Small intestine (tissue), 16 donors: ENCODE measurements at places on chromosomes 13 and 19.

GRCh38 chr19:38203197-38203596 lies 20.8 kb downstream of the DPF1 start:
- DNase-seq: no peak

- no peak for DNase-seq
Observed at GRCh38 chr19:29759359-29759758, 44.3 kb upstream of the C19orf12 start.

GRCh38 chr13:112784811-112785482 lies 95.1 kb downstream of the ATP11A start:
- no peak for DNase-seq

DNA sequence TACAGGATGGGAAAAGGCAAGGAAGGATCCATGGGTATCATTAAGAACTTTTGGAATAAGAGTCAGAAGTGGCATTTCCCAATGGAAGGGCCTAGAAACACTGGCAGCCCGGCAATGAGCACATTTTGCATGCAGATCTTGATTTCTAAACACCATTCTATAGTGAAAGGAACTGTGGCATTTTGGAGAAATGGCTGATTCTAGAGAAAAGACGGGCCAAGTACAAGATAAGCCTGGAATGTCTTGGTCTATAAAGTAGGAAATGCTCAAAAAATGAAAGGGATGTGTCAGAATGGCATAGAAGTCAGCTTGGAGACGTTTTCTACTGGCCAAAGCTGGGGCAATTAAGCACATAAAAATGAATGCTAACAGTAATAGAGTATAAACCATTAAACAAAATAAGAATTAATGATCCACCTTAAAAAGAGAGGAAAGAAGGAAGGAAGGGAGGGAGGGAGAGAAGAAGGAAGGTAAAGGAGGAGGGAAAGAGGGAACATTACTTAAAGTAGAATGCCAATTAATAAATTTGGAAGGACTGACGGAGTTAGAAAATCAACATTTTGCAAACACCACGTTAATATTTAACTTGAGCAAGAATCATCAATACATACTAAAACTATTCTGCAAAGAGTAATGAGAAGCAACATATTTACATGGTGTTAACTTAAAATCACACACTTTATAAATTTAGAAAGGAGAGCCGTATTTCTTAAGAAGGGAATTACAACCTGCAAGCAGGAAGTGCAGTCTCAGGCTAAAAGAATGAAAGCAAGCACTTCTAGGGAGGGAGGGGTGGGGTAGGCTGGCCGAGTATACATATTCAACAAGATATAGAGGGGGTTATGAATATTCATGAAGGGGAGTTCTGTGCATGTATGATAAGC lies 78.9 kb downstream of the ANKRD10 start:
- no peak for DNase-seq

DNA sequence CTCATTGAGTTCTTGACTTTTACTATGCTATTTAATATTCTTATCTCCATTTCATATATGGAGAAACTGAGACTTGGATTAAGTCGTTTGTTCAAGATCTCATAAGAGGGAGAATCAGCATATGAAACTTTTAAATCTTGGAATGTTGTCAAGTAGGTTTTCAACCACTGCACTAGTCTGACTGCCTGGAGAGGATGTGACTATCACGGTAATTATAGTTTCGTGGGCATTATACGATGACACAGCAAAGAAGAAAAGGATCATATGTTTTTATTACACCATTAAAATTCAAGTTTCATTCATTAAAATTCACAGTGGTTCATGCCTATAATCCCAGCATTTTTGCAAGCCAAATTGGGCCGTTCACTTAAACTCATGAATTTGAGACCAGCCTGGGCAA lies 555.2 kb downstream of the SLITRK1 start:
- DNase-seq: no peak

- DNase-seq: peak; percentile 61
Observed at GRCh38 chr13:33351319-33351718, 65.8 kb upstream of the STARD13 start.

DNA sequence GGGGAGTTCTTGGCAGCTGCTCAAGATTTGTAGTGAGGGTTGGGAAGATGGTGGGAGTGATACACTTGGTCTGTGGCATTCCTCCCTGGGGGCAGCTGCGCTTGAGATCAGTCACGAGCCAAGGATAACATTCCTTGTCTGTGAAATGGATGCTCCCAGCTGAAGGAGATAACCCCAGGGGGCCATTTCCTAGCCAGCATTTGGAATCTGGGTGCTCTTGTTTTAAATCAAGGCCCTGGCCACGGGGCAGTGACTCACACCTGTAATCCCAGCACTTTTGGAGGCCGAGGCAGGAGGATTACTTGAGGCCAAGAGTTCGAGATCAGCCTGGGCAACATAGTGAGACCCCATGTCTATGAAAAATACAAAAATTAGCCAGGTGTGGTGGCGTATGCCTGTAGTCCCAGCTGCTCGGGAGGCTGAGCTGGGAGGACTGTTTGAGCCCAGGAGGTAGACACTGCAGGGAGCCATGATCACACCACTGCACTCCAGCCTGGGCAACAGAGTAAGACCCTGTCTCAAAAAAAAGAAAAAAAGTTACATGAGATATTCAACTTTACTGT lies 4.6 kb downstream of the PKN1 start:
- no peak for DNase-seq

DNA sequence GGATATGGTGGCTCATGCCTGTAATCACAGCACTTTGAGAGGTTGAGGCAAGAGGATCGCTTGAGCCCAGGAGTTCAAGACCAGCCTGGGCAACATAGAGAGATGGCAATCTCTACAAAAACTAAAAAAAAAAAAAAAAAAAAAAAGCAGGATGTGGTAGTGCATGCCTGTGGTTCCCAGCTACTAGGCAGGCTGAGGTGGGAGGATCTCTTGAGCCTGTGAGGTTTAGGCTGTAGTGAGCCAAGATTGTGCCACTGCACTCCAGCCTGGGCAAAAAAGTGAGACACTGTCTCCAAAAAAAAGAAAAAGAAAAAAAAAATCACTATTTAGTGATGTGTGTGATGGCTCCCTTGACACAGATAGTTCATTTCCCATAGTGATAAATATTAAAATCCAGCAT lies 365.0 kb upstream of the NBEA start:
- DNase-seq: no peak

- no peak for DNase-seq
Observed at GRCh38 chr19:33676999-33677665, 55.4 kb downstream of the CHST8 start.

DNA sequence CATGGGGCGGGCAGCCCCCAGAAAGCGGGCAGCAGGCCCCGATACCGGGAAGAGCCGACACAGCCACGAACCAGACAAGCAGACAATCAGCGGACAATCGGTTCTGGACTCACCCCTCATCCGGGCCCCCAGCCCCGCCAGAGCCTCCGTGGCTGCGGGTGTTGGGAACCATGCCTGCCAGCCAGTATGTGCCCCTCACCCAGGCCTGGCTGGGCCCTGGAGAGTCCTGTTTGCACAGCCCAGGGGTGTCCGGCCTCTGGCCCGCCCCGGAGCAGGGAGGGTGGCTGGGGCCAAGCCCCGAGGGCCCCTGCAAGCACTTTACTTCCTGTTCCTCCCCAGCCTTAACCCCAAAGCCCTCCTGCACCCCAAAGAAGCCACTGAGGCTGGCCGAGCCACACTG lies 7.8 kb downstream of the PODNL1 start:
- DNase-seq: no peak

- DNase-seq: no peak
Observed at GRCh38 chr13:98324105-98324504, 147.0 kb upstream of the RNF113B start.

DNA sequence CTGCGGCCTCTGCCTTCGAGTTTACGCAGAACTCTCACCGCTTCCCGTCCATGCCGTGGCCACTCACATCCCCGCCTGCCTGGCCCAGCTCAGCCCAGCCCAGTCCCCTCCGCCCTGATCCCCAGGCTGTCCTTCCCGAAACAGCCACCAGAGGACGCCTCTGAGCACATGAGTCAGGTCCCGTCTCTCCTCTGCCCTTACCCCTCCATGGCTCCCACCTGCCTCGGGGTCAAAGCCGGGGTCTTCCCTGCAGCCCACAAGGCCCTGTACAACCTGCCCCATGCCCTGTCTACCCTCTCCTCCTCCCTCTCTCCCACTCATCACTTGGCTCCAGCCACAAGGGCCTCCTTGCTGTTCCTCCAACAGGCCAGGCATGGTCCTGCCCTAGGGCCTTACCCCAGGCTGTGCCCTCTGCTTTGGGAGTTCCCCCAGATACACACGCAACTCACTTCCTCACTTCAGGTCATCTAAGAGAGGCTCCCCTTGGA lies 8.1 kb upstream of the SEMA6B start:
- DNase-seq: peak; percentile 47

DNA sequence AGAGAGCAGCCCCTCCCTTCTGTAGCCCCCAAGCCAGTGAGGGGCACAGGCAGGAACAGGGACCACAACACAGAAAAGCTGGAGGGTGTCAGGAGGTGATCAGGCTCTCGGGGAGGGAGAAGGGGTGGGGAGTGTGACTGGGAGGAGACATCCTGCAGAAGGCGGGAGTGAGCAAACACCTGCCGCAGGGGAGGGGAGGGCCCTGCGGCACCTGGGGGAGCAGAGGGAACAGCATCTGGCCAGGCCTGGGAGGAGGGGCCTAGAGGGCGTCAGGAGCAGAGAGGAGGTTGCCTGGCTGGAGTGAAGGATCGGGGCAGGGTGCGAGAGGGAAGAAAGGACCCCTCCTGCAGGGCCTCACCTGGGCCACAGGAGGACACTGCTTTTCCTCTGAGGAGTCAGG lies 4.2 kb downstream of the KLK3 start:
- peak; percentile 59 for DNase-seq

GRCh38 chr13:75404726-75405125 lies 77.2 kb downstream of the TBC1D4 start:
- no peak for DNase-seq

- DNase-seq: no peak
Observed at GRCh38 chr13:43861863-43862262, 17.7 kb downstream of the CCDC122 start.

- no peak for DNase-seq
Observed at GRCh38 chr13:66556306-66556705, 673.8 kb downstream of the PCDH9 start.

DNA sequence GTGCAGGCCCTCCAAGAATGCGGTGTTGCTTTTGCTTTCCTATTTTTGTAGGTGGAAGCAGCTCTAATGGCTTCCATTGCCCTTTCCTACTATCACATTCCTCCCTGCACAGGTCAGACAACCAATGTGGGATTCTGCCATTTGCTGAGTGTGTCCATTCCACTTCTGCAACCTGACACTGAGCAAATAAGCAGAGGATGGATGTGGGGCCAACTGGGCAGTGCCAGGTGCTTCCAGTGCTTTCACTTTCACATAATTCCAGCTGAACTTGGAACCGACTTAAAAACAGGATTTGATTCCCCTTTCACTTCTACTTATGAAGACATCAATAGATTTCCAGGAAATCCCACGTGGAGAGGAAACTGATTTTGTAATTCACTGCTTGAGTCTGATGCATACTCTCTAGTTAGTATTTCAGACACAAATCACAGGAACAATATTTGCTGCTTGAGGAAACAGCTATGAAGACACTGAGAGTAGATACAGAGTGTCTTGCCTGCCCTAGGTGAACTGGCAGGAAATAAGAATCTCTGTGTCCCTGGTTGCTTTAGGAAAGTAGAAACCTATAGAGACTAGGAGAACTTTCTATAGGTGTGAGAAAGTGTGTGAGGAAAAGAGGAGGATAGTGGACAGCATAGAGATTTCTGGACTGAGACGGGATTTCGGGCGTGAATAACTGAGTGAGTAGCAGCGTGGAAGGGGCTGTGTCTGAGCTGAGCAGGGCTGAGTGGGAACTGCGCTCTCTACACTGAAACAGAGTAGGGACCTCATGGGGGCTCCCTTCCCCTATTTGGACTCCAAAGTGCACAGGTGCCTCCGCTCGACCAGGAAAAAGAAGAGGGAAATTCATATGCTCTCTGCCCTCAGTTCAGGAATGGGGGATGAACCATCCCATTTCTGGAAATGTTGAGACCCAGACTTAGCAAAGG lies 22.5 kb downstream of the LGALS16 start:
- peak; percentile 27 for DNase-seq

DNA sequence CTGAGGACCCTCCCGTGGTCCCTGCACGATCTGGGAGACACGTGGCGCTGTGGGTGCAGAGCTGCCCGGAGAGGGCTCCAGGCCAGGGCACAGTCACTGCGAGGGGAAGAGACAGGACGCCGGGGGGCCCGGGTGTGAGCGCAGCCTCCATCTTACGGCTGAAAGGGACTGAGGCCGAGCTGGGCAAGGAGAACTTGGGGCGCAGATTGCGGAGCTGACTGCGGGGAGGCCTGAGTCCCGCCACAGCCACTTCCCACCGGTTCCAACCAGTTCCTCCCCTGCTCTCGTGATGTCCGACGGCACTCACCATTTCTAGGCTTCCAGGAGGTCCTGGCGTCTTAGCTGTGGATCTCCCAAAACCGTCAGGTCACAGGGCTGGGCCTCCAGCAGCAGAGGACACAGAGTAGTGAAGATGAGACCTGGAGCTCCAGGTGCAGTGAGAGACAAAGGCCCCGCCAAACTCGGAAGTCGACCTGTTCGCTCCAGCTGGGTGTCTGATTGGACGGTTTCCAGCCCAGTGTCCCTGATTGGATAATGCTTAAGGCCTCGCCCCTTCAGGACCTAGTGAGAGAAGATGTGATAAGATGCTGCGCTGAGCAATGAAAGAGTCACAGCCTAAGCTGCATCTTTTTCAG lies 4.8 kb upstream of the ZNF253 start:
- peak; percentile 79 for DNase-seq

DNA sequence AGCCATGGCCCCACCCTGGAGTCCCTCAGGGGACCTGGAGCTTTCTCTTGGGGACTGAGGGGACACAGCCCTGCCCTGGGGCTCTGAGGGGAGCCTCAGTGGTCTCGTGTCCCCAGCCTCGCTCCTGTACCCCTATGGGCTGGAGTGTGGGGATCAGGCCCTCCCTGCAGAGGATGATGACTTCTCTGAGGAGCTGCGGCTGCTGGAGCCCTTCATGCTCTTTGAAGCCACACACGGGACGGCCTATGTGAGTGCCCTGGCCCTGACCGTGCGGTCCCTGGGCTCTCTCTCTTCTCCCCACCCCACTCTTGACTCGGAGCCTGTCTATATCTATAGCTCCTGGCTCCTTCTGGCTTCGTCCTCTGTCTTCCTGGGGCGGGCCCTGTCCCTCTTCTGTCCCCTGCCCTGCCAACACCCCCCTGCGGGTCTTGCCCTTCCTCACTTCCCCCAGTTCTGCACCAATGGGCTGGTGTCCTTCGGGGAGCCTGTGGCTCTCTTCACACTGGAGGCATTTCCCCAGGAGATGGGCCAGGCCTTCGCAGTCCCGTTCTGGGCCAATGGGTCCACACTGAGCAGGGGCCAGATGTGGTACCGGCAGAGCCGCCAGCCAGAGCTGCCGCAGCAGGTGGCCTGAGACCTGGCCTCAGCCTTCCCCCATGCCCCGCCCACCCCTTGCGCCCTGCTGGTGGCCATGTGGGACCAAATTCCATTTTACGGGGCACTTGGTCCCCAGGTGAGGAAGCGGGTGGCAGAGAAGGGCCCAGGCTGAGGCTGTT lies 33.1 kb downstream of the HPN start:
- no peak for DNase-seq

- no peak for DNase-seq
Observed at GRCh38 chr19:46496304-46496703, 637 bp upstream of the PNMA8B start.
